ENCODE measurements at places on chromosomes 5 and 9.

- no peak for DNase-seq
These were observed 24.3 kb upstream of the ERBIN start for GRCh38 chr5:65902104-65902503.

- peak; percentile 77 for DNase-seq
These were observed 16.7 kb downstream of the TRAF1 start for GRCh38 chr9:120909904-120910303.

DNA sequence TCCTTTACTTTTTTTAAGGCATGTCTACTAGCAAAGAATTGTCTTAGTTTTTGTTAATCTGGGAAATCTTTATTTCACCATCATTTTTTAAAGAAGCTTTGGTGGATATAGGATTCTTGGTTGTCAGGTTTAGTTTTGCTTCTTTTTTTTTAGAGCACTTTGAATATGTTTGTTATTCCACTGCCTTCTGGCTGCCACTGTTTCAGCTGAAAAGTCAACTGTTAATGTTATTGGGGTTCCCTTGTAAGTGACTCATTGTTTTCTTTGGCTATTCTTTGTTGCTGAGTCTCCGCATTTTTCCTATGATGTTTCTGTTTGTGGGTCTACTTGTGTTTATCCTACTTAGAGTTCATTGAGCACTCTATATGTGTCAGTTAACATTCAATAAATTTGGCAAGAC is 44.4 kb downstream of the PHAX start:
- DNase-seq: no peak

- no peak for DNase-seq
These were observed 9.0 kb downstream of the PRRC2B start for GRCh38 chr9:131402738-131403492.

- DNase-seq: no peak
These were observed 230 bp downstream of the SLC44A1 start for GRCh38 chr9:105244734-105245028.

GRCh38 chr5:154795235-154795596 is 40.0 kb downstream of the LARP1 start:
- DNase-seq: no peak

- DNase-seq: peak; percentile 66
These were observed 38.9 kb downstream of the LYRM7 start for GRCh38 chr5:131209506-131210150.

GRCh38 chr5:163760498-163760897 is 255.1 kb downstream of the MAT2B start:
- no peak for DNase-seq

GRCh38 chr5:76303921-76304320 is 99.2 kb upstream of the IQGAP2 start:
- peak; percentile 65 for DNase-seq

DNA sequence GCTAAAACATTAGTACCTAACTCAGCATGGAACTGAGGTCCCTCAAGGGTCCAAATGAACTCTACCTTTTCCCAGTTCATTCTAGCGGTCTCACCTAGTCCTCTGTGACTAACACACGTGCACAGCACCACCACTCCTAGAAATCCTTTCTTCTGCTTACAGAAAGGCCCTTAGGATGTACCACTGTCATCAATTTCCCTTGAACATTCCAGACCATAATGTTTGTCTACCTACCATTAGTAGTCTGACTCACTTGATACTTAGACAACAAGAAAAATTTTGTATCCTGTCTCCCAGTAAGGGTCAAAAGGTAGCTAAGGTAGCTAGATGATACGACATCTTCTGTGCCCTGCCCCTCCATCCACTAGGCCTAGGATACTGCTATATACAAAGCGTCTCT is 166.6 kb downstream of the TSSK1B start:
- DNase-seq: no peak
